NCI-H2107 (cell line): ENCODE measurements at places on chromosomes 13 and 19.

- DNase-seq, result no peak
Measured at GRCh38 chr13:75308222-75308621, 173.7 kb downstream of the TBC1D4 start.

- DNase-seq, result peak; percentile 95
Measured at GRCh38 chr19:42176990-42177685, 40.3 kb downstream of the DEDD2 start.

- DNase-seq, result no peak
Measured at GRCh38 chr19:35309481-35310279, 17.7 kb downstream of the MAG start.

- no peak for DNase-seq
Measured at GRCh38 chr19:4415352-4415751, 12.9 kb downstream of the CHAF1A start.

- no peak for DNase-seq
Measured at GRCh38 chr13:27432611-27433210, 8.3 kb downstream of the GTF3A start.

DNA sequence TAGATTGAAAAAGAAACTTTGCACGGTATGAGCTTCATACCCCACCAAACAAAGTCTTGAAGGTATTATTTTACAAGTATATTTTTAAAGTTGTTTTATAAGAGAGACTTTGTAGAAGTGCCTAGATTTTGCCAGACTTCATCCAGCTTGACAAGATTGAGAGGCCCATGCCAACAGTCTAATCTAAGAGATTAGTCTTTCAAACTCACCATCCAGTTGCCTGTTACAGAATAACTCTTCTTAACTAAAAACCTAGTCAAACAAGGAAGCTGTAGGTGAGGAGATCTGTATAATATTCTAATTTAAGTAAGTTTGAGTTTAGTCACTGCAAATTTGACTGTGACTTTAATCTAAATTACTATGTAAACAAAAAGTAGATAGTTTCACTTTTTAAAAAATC, 41.9 kb upstream of the RAP2A start:
- no peak for DNase-seq

DNA sequence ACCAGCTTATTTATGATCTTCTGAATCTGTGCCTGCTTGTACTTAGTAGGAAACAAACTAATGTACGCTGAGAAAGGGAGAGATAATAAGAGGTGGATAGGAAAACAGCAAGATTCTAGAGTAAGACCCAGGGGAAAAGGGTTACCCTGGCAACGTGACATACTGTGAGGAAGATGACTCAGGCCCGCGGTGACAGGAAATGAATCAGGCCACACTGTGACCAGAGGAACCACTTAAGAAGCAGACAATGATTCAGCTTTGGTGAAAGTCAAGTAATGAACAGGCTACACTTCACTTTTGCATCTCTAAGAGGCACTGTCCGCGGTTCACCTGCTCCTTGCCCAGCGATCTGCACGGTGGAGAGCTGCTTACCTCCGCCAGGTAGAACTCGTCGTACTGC, 158.2 kb downstream of the NALCN start:
- no peak for DNase-seq

- no peak for DNase-seq
Measured at GRCh38 chr19:17035842-17036424, 9.3 kb upstream of the CPAMD8 start.

DNA sequence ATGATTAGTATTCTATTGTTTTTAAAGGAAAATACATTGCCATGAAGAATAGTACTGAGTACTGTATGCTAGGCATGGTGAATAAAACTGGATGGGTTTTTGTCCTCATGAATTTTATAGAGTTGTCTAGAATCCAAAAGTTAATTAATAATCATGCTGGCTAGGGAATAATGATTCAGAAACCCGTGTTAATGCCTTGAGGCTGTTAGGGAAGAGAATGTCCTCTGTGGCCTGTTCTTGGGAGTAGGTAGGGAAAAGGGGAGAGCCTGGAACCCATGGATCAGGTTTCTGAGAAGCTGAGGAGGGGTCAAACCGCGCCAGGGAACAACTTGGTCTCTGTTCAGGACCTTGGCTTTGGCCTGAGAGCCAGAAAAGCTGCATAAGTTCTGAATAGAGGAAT, 1376.3 kb upstream of the SLC10A2 start:
- no peak for DNase-seq

- no peak for DNase-seq
Measured at GRCh38 chr13:89115307-89115706, 1444.1 kb downstream of the SLITRK5 start.

GRCh38 chr13:33109801-33110200, 93.6 kb downstream of the KL start:
- no peak for DNase-seq

GRCh38 chr13:50124536-50125303, 109.5 kb downstream of the KCNRG start:
- peak; percentile 88 for DNase-seq

DNA sequence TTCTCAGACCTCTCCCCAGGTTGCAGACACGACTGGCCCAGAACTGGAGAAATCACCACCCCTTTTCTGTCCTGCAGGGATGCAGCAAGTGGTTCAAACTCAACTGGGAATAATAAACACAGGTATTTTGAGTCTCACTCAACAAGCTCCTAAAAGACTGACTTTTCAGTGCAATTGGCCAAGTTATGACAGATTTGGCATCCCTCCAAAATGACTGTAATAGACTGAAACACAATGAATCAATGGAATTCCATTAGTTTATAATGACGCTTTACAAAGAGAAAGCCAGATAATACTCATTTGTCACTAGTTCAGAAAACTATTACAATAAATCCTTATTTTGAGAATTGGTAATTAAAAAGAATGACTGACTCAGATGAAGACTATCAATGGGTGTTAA, 38.1 kb downstream of the MIPEP start:
- DNase-seq, result no peak

DNA sequence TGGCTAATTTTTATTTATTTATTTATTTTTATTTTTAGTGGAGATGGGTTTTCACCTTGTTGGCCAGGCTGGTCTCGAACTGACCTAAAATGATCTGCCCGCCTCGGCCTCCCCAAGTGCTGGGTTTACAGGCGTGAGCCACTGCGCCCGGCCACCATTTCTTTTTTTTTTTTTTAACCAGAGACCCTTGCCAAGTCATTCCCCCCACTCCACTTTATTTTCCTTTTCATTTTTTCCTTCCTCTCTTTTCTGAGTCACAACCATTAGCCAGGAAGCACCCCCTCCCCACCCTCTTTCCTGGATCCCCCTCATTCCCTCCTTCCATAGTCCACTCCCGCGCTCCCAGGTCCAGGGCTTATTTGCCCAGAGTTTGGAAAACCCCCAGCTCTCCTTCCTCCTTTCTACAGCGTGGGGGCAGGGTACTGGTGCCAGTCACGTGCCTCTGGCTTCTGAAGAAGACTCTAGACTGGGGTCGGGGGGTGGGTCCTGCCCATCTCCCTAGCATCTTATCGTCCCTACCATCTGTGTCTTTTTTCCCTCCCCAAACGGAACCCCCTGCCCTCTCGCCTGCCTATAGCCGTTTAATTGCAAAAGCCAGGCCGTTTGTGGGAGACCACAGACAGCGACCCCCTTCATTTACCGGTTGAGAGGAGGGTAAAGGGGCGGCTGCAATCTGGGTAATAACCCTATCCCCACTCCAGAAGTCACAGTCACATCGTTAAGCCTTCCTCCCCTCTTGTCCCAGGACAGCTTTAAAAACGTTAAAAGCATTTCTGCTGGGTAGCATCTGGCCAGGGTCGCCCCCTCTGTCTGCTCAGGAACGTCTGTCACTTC, 1.1 kb upstream of the CALR start:
- no peak for DNase-seq

- DNase-seq, result no peak
Measured at GRCh38 chr13:50080203-50080910, 65.1 kb downstream of the KCNRG start.

DNA sequence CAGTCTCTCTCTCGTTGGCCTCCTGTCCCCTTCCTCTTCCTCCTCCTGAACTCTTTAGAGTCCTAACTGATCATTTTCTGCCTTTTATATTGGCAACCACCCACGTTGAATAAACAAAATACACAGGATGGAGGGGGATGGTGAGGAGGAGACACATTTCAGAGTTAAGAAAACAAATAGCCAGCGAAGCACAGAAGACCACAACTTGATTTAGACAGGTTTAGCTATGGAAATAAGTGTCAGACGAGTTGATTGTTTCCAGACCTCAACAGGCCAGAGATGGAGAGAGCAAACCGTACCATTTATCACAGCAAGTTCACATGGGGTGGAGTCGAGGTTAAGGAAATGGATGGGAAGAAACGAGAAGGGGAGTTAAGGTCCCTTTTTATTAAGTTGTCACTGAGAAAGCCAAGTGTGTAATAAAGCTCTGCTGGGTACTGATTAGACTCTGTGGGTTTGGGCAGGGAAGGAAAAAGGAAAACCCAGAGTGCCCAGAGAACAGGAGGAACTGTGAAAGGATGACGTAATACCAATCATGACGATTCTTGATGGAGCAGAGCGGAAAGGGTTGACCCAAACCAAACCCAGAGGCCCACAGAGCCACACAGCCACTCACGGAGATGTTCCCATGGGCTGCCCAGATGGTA, 11.1 kb upstream of the SERP2 start:
- no peak for DNase-seq

DNA sequence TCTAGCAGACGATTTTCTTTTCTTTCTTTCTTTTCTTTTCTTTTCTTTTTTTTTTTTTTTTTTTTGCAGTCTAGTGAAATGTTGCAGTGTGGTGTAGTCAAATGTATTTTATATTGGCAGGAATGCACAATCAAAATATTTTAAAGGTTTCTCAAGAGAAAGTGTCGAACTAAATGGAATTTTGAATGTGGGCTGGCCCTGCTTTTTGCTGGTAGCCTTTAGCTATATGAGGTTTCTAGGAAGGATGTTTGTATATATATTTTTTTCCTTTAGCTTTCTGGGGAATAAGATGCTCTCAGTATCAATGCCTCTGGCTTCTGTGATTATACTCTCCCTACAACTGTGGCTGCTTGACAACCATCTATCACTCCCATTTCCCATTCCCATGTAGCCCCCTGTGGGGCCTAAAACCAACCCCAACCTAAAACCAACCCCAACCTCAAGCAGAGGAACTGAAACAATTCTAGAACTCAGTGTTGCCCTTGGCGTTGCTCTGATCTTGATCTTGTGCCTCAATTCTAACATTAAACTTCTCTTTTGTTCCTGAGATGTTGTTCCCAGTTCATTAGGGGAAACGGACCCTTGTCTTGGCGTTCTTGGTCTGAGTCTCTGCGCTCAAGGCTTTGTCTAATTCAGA, 27.1 kb downstream of the CYSLTR2 start:
- DNase-seq, result no peak

DNA sequence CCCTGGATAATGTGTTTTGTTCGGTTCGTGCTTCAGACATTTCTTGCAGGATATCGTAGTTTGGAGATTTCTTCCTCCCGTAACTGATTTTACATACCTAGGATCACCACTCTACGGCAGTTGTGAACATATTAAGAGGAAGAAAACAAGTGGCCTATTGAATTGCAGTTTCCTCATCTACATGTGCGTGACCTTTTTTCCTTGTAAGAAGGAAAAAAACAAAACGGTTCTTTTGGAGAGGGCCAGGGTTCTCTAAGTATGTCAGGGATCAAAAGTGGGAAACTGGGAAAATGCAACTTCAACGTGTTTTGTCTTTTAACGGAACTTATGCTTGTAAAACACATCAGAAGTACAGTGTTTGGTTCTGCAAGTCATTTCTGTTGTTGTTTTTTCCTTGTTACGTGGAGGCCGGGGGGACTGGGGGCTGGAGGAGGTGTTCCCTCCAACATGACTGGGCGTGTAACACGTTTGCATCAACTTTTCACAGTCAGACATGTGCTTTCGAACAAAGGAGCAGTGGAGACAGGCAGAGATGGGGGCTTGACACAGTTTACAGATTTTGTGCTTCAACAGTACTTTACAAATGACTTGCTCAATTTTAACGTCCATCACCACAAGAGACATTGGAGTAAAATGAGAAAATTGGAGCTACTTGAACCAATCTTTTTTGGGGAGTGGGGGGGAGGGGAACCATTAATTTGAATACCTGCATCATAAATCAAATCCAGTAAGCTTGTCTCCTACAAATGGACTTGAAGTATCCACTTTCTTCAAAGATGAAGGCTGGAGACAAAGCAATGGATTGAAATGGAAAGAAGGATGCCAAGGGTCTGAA, 3.8 kb downstream of the ZC3H4 start:
- no peak for DNase-seq

DNA sequence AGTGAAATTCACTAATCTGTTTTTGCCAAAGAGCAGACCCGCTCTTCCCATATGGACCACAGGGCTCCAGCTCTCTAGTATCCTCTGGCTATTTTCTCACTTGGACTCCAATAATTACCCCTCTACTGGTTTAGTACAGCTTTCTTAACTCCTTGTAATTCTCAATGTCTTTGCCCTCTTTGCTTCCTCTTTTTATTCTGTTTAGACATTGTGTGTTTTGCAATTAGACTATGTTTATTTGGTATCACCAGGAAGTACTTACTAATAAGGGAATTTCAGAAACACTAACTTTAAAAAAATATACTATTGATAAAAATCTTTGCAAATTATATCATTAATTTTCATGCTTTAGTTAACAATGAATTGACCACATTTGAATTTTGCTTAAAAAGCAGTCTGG, 111.6 kb upstream of the OBI1 start:
- no peak for DNase-seq

GRCh38 chr13:110446575-110446890, 115.0 kb downstream of the RAB20 start:
- no peak for DNase-seq

DNA sequence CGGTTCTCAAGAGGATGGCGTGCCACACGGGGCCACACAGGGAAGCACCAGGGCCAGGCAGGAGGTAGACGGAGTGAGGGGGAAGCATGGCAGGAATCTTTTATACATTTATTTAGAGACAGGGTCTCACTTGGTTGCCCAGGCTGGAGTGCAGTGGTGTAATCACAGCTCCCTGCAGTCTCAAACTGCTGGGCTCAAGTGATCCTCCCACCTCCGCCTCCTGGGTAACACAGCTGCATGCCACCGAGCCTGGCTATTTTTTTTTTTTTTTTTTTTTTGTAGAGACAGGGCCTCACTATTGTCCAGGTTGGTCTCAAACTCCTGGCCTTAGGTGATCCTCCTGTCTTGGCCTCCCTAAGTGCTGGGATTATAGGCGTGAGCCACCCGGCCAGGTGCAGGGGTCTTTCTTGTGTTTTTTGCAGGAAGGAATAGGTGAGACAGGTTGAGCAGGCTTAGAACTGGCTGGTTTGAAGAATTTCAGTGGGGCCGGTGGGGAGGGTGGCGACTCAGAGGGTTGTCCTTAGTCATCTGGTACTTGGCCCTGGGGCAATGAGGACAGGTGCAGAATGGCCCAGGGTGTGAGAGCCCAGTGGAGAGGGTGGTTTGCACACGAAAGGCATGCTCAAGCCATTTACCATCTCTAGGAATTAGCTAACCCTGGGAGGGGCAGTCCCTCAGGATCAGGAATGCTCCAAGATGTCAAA, 7.6 kb downstream of the SSC5D start:
- DNase-seq, result no peak

- DNase-seq, result no peak
Measured at GRCh38 chr13:24254146-24254841, 55.1 kb upstream of the C1QTNF9 start.
